ENCODE measurements at places on chromosomes 4 and X.

DNA sequence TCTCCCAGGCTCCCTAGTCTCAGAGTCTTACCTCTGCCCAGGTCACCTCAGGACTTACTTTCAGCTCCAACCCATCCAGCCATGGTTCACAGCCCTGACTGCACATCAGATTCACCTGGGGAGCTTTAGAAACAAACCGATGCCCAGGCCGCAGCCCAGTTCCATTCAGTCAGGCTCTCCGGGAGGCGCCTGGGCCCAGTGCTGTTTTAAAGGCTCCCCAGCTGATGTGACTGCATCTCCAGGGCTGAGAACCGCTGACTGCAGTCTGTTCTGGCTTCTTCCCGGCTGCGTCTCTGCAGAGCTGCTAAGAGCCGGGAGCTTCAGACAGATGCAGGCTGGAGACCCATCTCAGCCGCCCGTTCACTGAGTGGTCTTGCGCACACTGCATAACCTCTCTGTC is 44.4 kb upstream of the LGI2 start:
- DNase-seq = no peak

DNA sequence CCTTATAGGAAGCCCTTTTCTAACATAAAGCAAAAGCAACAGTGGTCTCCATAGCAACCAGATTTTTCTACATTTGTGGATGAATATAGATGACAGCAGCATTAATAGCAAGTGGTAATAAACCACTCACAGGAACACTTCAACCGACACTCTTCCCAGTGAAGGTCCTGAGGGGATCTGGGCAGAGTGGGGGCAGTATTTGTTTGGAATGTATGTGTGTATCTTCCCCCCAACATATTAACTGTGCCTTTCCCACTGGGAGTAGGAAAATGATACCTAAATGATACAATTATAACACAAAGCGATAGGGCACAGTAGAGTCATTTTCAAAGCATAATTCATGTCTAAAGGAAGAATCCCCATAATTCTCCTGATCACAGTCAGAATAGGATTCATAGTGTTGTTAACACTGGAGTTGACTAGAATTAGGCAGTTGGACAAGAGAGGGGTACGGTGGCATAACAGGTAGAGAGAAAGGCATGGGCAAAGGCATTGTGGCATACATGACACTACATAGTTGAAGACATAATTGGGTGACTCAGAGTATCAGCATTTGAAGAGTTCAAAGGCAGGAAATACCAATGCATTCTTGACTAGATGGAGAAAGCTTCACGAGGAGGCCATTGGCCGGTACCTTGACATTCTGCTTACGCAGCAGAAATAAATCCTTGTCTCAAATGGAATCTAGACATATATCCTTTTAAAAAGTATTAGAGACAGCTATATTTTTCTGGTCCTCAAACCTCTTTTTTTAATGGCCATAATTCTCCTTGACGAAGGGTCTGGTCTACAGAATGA is 15.2 kb downstream of the CAPN6 start:
- DNase-seq = no peak

GRCh38 chr4:152107736-152108500 is 347.1 kb upstream of the GATB start:
- no peak for DNase-seq

- no peak for DNase-seq
Observed at GRCh38 chr4:17066236-17066635, 167.8 kb upstream of the LDB2 start.

- no peak for DNase-seq
Observed at GRCh38 chr4:140212646-140213045, 58.7 kb upstream of the MAML3 start.

- DNase-seq = no peak
Observed at GRCh38 chr4:76968937-76969336, 19.4 kb downstream of the SEPTIN11 start.

DNA sequence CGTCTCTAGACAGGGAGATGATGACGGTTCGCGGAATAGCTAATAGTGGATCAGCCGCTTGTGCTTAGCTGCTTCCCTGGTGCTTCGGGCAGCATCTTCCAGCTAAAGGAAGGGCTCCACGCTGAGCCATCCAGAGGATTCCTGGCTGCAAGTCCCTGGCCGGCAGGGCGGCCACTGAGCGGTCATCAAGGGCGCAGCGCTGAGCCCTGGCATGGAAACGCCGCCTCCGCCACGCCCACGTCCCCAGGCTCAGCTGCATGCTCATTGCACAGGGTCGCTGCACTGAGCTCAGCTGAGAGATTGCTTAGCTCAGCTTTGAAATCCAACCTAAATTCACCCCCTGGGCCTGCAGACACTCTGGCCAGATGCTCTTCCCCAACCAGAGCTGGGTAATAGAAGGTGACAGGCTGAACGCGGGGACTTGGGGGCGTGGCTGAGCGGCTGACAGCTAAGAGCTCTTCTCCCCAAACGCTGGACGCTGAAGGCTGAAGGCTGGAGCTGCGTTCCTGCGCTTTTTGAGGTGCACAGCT is 118.2 kb upstream of the KIT start:
- DNase-seq = no peak

DNA sequence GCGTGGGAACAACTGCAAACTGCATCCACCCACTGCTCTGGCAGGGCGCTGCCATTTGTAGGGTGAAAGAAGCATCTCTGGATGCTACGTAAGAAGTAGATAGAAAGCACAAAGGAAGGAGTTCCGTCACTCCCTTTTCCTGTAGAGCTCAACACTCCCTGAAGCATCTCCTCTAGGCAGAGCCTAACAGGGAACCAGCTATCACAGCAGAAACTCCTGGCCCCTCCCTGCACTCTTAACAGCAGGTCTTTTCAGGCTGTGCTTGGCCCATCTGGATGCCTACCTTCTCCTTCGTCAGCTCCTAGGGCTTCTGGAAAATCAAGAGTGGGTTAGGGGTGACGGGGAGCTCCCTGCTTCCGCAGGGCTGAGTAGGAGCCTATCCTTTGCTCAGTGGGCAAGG is 112.9 kb upstream of the TLL1 start:
- DNase-seq = no peak
